ENCODE measurements at places on chromosomes 1 and 21. TPM values are rescaled to one million over a fixed set of nuclear protein-coding genes. Genes with fewer than 3 reads are reported as not detected.

DNA sequence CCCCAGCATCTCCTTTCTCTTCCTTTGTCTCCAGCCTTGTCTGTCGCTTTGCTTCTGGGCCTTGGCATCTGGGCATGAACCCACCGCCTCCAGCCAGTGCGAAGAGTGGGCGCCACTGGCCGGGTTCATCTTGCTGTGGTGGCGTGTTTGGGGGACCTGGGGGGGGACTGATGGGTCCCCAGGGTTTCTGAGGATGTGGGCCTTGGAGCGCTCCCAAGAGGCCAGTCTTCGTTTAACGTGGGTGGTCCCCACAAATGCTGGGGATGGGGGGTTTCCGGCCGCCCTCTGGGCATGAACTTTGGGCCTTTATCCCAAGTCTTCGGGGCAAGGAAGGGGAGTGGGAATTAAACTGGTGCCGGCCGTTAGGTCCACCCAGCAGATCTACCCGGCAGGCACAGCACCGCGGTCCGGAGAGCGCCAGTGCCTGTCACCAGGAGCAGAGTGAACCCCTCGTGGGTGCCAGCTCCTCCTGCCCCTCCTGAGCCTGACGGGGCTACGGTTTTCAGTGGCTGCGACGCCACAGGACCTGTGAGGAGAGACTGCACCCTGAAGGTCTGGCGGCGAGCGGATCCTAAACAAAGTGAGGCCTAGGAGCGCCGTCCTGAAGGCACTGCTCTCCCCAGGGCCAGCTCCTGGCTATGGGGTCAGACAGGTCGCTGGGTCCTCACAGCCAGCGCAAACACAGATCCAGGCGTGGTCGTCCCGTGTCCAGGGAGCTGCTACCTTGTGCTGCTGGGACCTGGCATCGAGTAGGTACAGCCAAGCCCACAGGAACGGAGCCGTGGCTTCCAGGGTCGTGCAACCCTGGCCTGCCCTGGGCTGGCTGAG is 12.1 kb upstream of the C1orf174 start:
- no peak for DNase-seq

- DNase-seq = no peak
Measured at GRCh38 chr1:81832573-81832972, 31.8 kb downstream of the ADGRL2 start.

DNA sequence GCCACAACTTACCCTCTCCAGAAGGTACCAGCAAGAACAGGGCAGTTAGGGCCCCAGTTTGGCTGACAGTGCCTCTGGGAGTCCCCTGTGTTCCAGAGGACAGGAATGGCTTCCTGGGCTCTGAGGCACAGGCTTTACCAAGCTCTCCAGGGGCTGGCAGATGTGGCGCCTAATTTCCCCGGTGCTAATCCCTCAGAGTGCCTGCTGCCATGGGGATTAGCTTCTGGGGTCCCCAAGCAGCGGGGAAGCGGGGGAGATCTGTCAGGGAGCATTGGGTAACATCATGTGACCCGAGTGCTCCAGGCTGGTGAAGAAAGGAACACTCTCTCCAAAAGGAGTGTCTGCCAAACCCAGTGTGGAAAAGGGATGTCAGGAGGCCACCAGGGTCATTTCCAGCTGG is at the start of gene LACTBL1:
LACTBL1 (minus strand) TSS at position 107 of the 400 bp plus-strand sequence. CDS start 550 bp downstream, outside the sequence.
- DNase-seq = no peak

DNA sequence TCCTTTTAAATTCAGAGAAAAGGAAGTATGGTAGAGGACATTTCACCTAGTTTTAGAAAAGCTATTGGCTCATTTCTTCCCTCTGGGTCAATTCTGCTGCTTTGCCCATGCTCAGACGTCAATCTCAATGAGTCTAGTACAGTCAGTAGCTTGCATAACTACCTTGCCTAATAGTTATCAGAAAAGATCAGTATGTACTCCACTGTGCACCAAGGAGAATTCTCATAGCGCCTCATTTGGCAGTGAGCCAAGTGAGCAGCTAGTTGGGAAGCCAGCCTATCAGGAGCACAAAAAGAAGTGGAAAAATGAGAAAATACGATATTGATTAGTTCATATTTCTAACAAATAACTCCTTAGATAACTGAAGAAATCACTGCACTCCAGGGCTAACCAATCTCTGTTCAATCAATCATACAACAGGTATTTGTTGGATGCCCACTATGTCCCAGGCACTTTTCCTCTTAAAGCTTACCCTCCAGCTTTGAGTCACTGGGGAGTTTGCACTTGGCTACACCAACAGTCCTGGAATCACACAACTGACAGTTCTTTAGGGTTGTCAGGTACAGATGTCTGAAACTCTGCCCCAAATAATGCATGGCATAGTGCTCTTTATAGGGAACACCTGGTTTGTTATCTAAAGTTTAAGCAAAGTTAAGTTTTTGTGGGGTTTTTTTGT is 50.2 kb downstream of the PRDX6 start:
- no peak for DNase-seq

DNA sequence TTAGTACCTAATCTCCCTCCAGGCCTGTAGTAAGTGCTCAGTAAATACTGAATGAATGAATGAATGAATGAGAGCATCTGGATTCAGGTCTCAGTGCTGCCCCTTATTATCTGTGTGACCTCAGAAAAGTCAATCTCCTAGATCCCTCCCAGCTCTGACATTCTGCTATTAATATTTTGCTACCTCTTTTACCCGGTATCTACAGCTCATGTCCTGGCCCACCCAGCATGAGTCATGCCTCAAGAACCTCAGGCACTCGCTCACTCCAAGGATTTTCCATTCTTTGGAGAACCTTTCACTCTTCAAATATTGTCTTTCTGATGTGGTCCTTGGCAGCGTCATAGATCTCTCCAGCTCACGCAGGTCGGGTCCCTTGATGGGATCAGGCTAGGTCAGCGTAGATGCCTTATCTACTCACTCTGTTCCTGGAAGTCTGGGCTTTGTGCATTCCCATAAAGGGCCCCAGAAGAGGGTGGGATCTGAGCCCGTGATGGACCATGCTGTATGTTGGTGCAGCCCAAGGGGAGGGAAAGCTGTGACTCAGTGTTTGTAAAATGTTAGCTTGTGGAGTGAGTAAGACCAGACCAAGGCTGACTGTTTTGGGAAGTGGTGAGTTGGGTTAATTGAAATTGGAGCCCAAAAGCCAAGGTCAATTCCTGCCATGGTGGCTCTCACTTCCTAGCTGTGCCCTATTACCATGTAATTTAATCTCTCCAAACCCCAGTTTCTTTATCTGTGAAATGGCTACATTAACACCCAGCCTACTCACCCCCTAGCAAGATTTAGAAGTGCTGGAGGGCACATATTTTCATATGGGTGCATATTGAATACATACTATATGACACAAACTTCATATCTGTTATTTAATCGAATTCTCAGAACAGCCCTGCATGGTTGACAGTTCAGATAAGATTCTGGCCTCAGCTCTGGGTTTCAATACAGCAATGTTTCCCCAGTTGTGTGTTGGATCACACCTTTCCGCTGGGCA is 214.1 kb upstream of the USP24 start:
- no peak for DNase-seq

DNA sequence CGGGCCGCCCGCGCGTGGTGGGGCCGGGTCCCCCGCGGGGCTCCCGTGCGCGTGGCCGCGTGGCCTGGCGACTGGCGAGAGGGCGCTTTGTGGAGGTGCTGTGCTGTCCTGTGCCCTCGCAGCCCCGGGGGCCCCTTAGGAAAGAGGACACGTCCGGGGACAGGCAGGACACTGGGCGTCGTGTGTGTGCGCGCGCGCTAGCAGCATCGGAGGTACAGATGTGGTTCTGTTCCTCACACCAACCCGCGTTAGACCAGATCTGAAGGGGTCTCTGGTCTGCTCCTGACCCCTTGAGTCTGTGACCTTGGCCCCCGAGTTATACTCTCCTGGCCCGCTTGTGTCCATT is 489 bp downstream of the ACTN2 start:
- DNase-seq = no peak

GRCh38 chr1:68958958-68959357 is 462.1 kb upstream of the DEPDC1 start:
- no peak for DNase-seq

GRCh38 chr1:24964811-24965570 is 34.9 kb upstream of the RUNX3 start:
- no peak for DNase-seq

- no peak for DNase-seq
Measured at GRCh38 chr1:223126741-223127140, 16.3 kb downstream of the TLR5 start.

FAM72B gene
- 1.7 TPM for total RNA-seq

ANGPTL3 gene
- not detected for total RNA-seq

CRYAA gene
- total RNA-seq = not detected
